GM04504 (cell line): ENCODE measurements at places on chromosomes 16 and 17.

DNA sequence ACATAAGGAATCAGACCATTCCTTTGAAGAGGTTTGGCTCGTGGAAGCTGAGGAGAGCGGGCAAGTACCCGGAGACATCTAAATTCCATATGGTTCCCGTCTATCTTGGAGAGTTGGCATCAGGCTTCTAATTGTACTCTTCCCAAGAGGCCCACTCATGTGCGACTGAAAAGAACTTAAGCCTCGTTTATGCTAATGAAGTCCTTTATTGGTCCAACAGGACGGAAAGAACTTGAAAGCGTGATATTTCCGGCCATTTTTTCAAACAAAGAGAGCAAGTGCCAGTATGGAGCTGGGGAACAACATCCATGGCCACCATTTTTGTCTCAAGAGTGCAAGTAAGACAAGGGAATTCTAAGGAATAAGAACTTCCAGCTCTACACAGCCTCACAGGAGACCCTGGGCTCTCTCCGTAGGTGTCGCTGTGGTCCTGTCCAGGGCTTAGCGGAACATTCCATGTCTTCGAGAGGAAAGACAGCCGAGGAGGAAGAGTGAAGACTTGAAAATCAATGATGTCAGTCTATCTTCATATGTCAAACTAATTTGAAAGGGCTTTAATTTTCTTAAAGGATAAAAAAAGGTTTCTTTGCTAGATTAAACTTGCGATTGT, 566.0 kb upstream of the PSMD7 start:
- no peak for DNase-seq

GRCh38 chr16:68070249-68070730, 14.9 kb upstream of the NFATC3 start:
- DNase-seq, result no peak

DNA sequence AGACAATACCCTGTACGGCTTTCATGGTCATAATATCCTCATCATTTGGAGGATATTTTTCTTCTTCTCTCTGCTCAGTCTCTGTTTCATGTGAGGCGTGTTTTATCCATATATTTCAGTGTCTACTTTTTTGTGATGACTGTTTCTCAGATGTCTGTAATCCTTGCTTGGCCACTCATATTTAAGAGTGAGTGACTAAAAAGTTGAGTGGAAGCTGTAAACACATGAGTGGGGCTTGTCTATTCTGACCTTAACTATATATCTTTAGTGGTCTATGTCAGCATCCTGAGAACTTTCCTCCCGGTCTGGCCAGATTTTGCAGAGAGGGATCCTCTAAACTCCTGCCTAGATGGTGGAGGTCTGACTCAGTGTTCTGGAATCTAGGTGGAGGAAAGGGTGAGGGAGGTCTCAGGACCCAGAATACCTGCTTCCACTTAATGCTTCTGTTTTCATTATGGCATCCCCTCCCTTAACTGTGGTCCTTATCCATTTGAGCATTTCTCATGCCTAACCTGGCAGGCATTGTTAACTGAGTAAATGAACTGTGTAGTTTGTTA, 6.0 kb downstream of the DDX19B start:
- no peak for DNase-seq

GRCh38 chr16:57231821-57232350, 13.2 kb upstream of the ARL2BP start:
- DNase-seq, result no peak

DNA sequence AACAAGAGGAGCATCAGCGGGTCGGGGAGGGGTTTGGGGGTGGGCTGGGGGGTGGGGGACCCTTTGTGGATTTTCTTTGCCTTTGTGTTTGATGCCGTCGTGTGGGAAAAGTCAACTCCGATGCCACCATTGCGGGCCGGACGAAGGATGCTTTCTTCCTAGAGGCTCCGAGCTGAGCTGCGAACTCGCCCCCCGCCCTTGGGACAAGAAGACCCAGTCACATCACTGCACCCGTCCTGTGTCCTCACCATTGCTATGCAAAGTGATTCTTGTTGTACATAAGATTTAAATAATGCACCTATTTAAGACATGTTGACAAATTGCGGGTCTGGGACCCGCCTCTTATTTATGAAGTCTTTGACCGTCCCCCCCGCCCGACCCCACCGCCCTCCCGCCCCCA, 69.0 kb upstream of the PLCG2 start:
- DNase-seq, result no peak

DNA sequence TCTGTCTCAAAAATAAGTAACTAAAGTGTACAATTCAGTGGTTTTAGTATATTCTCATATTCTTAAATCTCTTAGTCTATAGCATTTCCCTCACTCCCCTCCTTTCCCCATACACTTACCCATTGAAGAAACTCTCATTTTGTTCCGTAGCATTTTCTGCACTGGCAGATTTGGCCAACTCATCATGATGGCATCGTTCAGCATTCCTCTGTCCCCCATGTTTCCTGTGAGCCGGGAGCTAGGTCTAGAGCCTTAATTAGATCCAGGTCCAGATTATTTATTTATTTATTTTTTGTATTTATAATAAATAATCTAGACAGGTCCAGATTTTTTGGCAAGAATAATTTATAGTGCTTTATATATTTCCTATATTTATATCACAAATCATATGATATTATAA, 31.0 kb downstream of the HEATR3 start:
- peak; percentile 60 for DNase-seq

DNA sequence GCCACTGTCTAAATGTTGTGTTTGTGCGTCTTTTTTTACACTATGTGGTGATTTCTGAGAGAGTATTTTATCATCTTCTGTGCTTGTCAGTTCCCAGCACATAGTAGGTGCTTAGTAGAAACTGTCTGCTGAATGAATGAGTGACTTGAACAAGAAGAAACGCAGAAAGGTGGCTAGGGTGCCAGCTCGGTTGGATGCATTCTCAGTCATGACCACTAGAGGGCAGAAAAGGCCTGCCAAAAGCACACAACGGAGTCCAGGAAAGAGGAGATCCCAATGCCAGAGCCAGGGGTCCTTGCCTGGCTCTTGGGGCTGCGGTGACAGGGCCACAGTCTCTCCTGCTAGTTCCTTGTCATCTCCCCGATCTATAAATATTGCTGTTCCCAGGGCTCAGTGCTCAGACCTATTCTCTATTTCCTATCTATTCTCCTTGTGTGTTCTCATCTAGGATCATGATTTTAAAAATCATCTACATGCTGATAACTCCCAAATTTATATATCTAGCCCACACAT, 57.3 kb upstream of the CCL1 start:
- DNase-seq, result peak; percentile 26

- DNase-seq, result no peak
Measured at GRCh38 chr16:85992359-85992758, 93.4 kb downstream of the IRF8 start.

- no peak for DNase-seq
Measured at GRCh38 chr16:10100829-10101228, 81.4 kb downstream of the GRIN2A start.

DNA sequence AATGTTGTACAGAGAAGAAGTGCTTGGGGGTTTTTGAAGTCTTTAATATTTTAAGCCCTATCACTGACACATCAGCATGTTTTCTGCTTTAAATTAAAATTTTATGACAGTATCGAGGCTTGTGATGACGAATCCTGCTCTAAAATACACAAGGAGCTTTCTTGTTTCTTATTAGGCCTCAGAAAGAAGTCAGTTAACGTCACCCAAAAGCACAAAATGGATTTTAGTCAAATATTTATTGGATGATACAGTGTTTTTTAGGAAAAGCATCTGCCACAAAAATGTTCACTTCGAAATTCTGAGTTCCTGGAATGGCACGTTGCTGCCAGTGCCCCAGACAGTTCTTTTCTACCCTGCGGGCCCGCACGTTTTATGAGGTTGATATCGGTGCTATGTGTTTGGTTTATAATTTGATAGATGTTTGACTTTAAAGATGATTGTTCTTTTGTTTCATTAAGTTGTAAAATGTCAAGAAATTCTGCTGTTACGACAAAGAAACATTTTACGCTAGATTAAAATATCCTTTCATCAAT, 57.8 kb downstream of the HLF start:
- DNase-seq, result no peak

GRCh38 chr16:17970816-17971331, 365.7 kb downstream of the NPIPA8 start:
- no peak for DNase-seq

GRCh38 chr17:49383060-49383459, 21.0 kb upstream of the ZNF652 start:
- DNase-seq, result no peak

GRCh38 chr17:58082341-58082869, 814 bp upstream of the DYNLL2 start:
- no peak for DNase-seq

DNA sequence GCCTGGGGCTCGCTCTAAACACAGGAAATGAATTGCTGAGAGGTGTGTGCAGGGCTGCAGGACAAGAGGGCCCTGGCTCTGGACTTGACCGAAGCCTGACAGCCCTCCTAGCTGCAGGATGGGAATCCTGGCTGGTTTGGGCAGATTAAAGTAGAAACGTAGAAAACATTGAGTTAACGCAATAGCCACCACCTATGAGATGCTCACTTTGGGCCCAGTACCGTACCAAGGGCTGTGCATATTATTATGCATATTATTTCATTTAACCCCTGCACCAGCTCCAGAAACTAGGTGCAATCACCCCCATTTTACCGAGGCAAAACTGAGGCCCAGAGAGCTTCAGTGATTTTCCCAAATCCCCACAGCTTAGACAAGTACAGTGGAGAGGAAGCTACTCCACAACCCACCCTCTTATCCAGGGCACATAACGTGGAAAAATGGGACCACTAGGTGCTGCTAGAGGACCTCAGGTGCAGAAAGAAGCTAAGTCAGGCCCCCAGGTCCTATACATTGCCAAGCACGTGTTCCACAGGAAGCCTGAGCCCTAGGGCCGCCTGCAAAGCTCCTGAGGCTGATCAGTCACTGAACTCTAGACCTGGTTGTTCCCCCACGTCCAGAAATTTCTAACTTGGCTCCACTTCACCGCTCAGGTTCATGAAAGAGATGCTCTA, 79.2 kb downstream of the MYH11 start:
- DNase-seq, result no peak

DNA sequence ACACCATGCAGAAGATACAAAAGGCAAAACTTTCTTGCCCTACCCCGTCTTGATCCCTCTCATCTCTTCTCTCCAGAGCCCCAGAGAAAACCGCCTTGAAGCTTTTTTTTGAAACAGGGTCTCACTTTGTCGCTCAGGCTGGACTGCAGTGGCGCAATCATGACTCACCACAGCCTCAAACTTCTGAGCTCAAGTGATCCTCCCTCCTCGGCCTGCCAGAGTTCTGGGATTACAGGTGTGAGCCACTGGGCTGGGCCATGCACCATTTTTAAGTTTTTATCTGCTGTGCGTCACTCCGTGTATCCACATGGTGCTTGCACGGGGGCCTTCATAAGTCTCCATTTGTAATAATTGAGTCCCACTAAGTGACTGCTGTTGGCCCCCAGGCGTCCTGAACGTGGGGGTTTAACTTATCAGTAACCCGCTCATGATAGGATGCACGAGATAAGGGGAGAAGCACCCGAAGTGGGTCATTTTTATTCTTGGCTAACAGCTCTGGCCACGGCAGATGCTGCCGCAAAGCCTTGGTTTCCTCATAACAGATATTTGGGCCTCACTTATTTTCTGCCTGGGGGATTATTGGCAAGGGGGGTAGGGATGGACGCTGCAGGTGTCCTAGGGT, 8.6 kb downstream of the DNAH17 start:
- no peak for DNase-seq
